NCI-H69 (cell line): ENCODE measurements at places on chromosomes 16 and 17.
A peak's percentile ranks its signal among the peaks of the same experiment; 100 is the strongest.

GRCh38 chr16:56672761-56673536, 3.3 kb downstream of the MT1H start:
- no peak for DNase-seq

DNA sequence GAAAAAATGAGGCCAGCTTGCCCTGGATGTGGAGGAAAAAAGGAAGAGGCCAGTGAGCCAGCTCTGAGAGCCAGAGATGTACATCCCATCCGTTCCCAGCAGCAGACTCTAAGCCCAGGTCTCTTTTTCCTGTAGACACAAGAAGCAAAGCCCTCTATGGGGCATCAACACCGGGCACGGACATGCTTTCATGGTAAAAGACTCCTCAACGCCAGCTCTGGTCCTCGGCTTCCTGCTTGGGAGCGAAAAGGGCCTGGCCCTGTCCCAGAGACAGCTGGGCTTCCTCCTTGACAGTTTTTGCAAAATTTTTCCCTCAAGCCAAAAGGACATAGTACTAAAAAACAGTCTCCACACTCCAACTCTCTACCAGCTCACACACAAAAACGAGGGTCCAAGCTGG, 27.1 kb downstream of the PELP1 start:
- DNase-seq = no peak

- peak; percentile 23 for DNase-seq
These were observed 1.8 kb downstream of the CACNG3 start for GRCh38 chr16:24257958-24258357.

DNA sequence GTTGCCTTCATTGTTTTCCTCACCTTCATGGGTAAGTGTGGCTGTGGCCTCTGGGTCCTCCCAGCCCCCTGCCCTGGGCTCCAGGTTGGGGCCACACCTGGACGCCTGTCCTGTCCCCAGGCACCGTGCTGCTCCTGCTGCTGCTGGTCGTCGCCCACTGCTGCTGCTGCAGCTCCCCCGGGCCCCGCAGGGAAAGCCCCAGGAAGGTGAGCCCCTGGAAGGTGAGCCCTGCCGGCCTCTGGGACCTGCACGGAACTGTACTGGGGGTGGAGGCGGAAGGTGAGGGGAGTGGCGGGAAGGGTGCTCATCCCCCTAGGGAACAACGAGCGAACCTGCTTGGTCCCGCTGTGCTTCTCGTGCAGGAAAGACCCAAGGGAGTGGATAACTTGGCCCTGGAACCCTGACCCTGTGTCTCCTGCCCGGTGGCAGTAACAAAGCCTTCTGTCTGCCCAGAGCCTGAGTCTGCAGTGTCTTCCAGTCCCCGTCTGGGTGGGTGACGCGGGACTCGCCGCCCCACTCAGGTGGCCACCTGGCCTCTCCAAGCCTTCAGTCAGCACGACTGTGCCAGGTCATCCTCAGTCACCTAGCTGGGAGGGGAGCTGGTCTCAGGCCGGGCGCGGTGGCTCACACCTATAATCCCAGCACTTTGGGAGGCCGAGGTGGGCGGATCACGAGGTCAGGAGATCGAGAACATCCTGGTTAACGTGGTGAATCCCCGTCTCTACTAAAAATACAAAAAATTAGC, 831 bp downstream of the SMIM22 start:
- DNase-seq = no peak

GRCh38 chr16:72025404-72026114, 17.0 kb downstream of the DHODH start:
- no peak for DNase-seq
